ENCODE measurements at places on chromosomes 7 and 10.

DNA sequence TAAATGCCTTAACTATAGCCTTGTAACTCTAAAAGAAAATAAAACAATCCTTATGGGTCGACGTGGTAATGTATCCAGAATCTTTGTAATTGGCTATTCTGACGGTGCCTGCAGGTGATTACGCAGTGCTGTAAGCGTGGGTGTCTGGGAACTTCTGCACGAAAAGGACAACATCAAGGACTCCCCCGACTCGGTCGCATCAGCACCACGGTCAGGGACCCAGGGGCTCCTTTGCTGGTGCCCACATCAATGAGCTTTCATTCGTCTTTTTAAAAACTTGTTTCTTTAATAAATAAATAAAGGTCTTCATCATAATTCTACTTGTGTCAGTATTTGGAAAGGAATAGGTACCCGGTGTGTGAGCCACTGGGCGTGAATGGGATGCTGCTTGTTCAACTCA is 13.2 kb downstream of the MKI67 start:
- no peak for DNase-seq

GRCh38 chr10:47047127-47047504 is 135.9 kb downstream of the PTPN20 start:
- no peak for DNase-seq

- DNase-seq, result no peak
Observed at GRCh38 chr10:131174211-131174565, 137.3 kb downstream of the TCERG1L start.

- DNase-seq, result no peak
Observed at GRCh38 chr10:131155218-131155875, 156.2 kb downstream of the TCERG1L start.

- no peak for DNase-seq
Observed at GRCh38 chr10:29358010-29358616, 69.2 kb downstream of the LYZL1 start.

GRCh38 chr7:99072126-99072525 is 71.8 kb downstream of the SMURF1 start:
- DNase-seq, result no peak

GRCh38 chr10:59227136-59227673 is 50.8 kb downstream of the PHYHIPL start:
- no peak for DNase-seq

- peak; percentile 44 for DNase-seq
Observed at GRCh38 chr7:77759294-77759889, 38.8 kb downstream of the TMEM60 start.

- no peak for DNase-seq
Observed at GRCh38 chr7:139936760-139937310, 107.8 kb downstream of the TBXAS1 start.
